ENCODE measurements at places on chromosomes 12 and 14.
A peak's percentile ranks its signal among the peaks of the same experiment; 100 is the strongest.

DNA sequence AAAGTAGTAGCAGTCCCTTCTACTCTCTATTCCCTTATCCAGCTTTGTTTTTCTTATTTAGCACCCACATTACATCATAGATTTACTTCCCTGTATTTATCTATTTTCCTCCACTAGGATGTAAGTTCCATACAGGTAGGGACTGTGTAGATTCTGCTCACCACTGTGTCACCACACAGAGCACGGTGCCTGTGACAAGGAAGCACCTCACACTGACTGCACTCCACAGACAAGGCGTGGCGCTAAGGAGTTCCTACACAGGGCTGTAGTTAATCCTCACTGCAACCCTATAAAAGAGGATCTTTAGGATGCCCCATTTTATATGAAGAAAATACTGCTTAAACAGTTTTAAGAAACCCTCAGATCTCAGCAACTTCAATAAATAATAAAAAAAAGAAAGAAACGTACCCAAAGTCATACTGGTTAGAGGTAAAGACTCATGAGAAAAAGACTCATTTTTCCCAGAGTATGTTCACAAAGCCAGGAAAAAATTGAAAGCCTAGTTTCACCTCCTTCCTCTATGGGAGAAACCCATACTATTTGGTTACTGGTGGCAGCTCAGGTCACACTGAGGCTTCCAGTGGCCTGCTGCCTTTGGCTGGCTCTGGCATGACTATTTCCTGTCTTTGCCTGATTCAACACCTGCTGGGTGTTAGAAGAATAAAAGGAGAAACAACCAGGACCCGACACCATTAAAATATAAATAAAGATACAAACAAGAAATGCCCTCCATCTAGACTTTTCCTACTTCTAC is 36.9 kb downstream of the RAD9B start:
- DNase-seq = no peak

DNA sequence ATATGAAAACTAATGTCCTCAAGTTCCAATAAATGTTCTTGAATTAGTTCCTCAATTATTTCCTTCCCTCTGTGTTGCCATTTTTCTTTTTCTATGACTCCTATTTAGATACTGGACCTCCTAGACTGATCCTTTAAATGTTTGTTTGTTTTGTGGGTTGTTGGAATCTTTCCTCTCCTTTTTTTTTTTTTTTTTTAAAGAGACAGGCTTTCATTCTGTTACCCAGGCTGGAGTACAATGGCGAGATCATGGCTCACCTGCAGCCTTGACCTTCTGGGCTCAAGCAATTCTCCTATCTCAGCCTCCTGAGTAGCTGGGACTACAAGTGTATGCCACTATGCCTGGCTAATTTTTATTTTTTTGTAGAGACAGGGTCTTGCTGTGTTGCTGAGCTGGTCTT is 9.6 kb downstream of the PRKAG1 start:
- DNase-seq = no peak

DNA sequence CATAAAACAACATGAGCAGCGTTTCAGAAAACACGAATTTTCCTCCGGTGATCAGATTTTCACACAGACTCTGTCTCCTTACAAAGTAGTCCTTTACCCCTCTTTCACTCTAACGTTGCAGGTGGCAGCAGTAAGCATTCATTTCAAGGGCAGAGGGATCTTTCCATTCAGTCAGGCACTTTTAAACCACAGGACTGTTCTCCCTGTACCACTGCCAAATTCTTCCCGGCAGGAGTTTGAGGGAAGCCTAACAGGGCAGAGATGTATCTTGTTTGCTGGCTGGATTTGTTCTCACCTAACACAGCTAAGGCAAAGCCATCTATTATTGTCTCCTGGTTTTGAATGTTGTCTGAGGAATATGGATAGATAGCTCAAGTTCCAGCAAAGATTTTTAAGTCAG is 1187.3 kb upstream of the SEL1L start:
- DNase-seq = no peak

- DNase-seq = no peak
These were observed 81.6 kb downstream of the SPRING1 start for GRCh38 chr12:116656306-116656705.

GRCh38 chr12:7612851-7613250 is 52.9 kb downstream of the APOBEC1 start:
- no peak for DNase-seq

DNA sequence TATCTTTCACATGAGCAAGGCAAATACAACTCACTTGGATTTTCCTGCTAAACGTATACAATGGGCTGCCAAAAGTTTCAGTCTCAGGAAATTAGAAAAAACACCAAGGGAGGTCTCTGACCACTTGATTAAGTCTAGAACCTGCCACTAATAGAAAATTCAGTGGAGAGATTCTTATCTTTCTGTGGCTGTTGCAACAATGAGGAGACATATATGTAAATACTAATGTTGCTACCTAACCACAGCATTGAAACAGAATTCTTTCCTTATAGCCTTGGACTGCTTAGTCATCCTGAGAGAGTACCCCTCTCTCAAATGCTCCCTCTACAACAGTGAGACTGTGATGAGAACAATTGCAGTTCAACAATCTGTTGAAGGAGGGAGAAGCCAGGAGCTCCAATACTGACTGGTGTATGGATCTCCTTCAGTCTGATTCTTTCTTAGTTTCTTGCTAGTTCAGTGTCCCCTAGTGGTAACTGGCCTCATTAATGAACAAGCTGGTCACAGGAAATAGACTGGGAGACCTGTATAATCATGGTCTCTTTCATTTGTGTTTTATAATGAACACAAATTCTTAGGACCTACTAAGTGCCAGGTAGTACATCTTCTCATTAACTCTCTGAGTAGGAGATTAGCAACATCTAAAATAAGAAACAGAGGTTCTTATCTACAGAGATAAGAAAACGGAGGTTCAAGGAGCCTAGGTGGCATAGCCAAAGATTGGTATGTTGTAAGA is 164.5 kb downstream of the SLC38A4 start:
- DNase-seq = peak; percentile 56

- DNase-seq = no peak
These were observed 74.9 kb downstream of the PCNX1 start for GRCh38 chr14:70982200-70982599.

- no peak for DNase-seq
These were observed 16.9 kb downstream of the BDKRB1 start for GRCh38 chr14:96272777-96273473.

All from GM03348 (cell line).